Tongue (tissue), 3 donors: ENCODE measurements at places on chromosomes 1 and 21.
A peak's percentile ranks its signal among the peaks of the same experiment; 100 is the strongest.

- DNase-seq, result no peak
Observed at GRCh38 chr1:69121723-69122122, 446.0 kb upstream of the LRRC7 start.

DNA sequence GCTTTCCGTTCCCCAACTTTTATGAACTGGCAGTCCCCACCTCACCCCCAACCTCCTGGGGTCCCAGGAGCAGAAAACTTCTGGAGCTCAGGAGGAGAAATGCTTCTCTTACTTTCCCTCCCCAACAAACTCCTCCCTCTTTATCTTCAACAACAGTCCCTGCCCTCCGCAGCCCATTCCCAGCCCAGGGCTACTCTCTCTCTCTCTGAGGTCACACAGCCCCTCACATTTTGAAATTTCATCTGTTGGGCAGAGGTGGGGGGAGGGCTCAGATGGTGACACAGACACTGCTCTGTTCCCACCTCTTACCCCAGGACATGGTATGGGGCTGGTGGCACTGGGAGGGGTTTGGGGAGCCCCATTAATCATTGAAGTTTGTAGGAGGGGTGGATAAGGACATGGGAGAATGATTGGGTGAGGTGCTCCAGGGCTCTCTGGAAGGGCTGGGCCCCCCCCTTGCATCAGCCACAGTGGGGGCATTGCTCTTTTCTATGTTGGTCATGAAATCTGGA lies 6.0 kb downstream of the PIK3CD start:
- DNase-seq, result no peak

- no peak for DNase-seq
Observed at GRCh38 chr1:12565094-12565965, 52.7 kb downstream of the DHRS3 start.

- peak; percentile 20 for DNase-seq
Observed at GRCh38 chr1:24619376-24619775, 23.7 kb upstream of the SRRM1 start.

DNA sequence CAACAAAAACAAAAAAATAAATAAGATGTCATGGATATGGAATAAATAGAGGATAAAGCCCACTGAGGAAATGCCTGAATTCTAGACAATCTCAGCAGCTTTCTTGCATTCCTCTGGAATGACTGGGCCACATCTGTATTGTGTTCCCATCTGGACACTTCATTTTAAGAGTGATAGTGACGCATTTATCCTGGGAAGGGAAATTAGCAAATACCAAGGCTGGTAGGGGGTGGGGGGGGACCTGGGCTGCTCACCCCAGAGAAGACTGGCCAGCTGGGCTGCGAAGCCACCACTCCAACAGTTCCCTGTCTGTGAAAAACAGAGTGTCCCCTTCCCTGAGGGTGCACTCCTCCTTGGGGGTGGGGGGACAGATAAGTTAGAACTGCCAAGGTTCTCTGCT lies 106.3 kb downstream of the HIVEP3 start:
- no peak for DNase-seq

GRCh38 chr1:9166289-9167235 lies 37.7 kb upstream of the GPR157 start:
- DNase-seq, result peak; percentile 17

- no peak for DNase-seq
Observed at GRCh38 chr1:201459775-201460174, 9.2 kb downstream of the PHLDA3 start.

DNA sequence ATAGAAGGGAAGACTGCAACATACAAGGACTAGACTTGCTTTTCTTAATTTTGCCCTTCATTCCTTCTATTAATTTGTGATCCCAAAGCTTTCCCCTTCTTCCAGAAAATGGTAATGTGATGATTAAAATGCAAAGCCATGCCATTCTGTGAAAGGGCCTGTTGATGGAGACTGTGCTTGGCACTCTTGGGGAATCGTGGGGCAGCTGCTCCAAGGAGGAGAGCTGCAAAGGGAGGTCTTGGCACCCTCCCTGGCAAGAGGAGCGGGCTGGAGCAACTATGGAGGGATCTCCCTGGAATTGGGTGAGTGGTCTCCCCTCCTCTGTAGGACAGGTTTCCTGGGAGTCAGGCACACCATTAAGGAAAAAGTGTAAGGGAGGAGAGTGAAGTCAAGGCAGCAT lies 16.6 kb downstream of the CACNA1S start:
- DNase-seq, result no peak

DNA sequence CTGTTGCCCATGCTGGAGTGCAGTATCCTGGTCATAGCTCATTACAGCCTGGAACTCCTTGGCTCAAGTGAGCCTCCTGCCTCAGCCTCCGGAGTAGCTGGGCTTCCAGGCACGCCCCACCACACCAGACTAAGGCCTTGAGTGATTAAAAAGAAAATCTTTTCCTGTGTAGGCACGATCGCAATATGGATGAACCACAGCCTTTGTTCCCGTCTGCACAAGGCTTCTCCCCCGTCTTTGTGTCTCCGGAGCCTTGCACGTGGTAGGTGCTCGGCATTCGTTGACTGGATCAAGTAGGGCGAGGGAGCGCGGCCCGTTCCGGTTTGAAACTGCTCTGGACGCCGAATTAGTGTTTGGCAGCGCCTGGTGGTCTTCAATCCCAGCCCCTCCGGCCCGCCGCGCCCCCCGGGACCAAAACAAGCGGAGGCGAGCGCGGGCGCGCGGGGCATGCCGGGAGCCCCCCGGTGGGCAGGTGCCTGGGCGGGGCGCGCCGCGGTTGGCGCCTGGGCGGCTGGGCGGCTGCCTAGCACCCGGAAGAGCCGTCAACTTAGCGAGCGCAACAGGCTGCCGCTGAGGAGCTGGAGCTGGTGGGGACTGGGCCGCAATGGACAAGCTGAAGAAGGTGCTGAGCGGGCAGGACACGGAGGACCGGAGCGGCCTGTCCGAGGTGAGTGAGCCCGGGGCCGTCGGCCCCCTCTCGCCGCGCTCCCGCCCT lies at the start of gene SFT2D2:
SFT2D2 (plus strand) TSS at position 529 of the 715 bp plus-strand sequence; CDS start at position 605, 76 bp downstream.
- DNase-seq, result peak; percentile 90
